ENCODE measurements at places on chromosomes 1 and 21.

- H3K4me3 ChIP-seq, result no peak overlapping the region
- peaks cover 15% of the 10 kb centered on the region for H3K4me1 ChIP-seq
- peaks cover 10% of the 10 kb centered on the region for H3K27me3 ChIP-seq
- DNase-seq, result peak; percentile 22
- H3K36me3 ChIP-seq, result no peaks in the 10 kb centered on the region
These were observed 141.3 kb downstream of the ROR1 start for GRCh38 chr1:63915121-63915520.

GRCh38 chr1:5884110-5884509 is 108.1 kb downstream of the NPHP4 start:
- H3K27me3 ChIP-seq, result no peaks in the 10 kb centered on the region
- H3K4me3 ChIP-seq, result no peak overlapping the region
- DNase-seq, result no peak
- no peak overlapping the region for H3K27ac ChIP-seq
- peaks cover 3% of the 10 kb centered on the region for H3K36me3 ChIP-seq
- H3K4me1 ChIP-seq, result no peaks in the 10 kb centered on the region

DNA sequence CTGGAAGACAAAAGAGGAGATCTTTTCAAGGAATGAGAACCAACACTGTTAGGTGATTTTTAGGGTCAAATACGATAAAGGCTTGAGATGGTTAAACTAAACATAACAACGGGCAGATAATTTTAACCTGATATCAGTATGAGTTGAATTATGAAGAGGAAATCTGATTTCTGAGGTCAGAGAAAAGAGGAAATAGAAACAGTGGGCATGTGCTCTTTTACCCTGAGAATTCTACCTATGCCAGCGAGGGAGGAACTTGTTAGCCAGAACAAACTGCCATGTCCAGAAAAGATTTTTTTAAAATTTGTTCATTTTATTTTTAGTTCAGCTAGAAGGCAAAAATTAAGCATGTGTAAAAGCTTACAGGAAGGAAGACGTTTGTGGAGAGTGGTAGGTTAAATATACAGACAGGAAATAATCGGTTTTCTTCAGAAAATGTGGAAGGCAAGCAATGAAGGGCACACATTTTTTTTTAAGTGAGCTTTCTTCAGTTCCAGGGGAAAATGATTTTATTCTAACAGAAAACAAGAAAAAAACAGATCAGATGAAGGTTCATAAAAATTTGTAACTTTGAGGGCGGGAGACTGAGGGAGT is 1745.3 kb downstream of the MRPL39 start:
- no peak overlapping the region for H3K27ac ChIP-seq
- no peak for DNase-seq
- no peaks in the 10 kb centered on the region for H3K4me1 ChIP-seq
- no peak overlapping the region for H3K4me3 ChIP-seq
- no peaks in the 10 kb centered on the region for H3K36me3 ChIP-seq

GRCh38 chr1:203210988-203211387 is 18.5 kb downstream of the CHIT1 start:
- H3K27me3 ChIP-seq, result peaks cover 3% of the 10 kb centered on the region
- no peaks in the 10 kb centered on the region for H3K36me3 ChIP-seq
- no peak for DNase-seq
- no peak overlapping the region for H3K4me3 ChIP-seq
- H3K27ac ChIP-seq, result no peak overlapping the region
- H3K4me1 ChIP-seq, result no peaks in the 10 kb centered on the region

DNA sequence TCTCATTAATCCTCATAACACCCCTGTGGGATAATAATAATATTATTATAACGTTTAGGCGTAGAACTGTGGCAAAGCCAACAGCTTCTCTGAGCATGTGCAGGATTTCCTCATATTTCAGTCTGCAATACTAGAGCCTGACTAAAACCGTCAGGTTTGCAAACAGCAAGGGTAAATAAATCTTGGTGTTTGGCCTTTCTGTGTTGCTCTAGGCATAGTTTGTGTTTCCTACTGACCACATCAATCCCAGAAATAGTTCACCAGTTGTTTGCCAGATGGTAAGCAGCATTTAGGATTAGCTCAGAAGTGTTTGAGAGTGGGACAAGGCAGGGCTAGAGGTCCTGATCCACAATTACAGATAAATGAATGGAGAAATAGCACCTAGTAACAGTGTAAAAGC is 2.8 kb upstream of the KCNA3 start:
- H3K4me1 ChIP-seq, result no peaks in the 10 kb centered on the region
- no peaks in the 10 kb centered on the region for H3K36me3 ChIP-seq
- H3K27ac ChIP-seq, result no peak overlapping the region
- no peak for DNase-seq

- no peak overlapping the region for H3K27ac ChIP-seq
- no peaks in the 10 kb centered on the region for H3K36me3 ChIP-seq
- no peak overlapping the region for H3K4me3 ChIP-seq
- H3K27me3 ChIP-seq, result no peaks in the 10 kb centered on the region
These were observed 6.7 kb upstream of the MPC2 start for GRCh38 chr1:167943541-167943940.

DNA sequence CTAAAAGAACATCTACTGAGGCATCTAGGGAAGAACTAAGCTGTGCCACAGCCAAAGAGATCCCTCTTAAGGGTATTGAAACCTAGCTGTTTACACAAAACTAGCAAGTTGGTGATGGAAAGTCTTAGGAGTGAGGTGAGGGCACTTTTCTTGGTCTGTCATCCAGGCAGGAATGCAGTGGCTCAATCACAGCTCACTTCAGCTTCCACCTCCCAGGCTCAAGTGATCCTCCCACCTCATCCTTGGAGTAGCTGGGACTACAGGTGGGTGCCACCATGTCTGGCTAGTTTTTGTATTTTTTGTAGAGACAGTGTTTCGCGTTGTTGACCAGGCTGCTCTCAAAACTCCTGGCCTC is 2.4 kb downstream of the PLEKHO1 start:
- no peaks in the 10 kb centered on the region for H3K27me3 ChIP-seq
- H3K36me3 ChIP-seq, result peaks cover 36% of the 10 kb centered on the region
- peaks cover 56% of the 10 kb centered on the region for H3K4me1 ChIP-seq
- H3K4me3 ChIP-seq, result peak overlapping the region; percentile 89
- H3K27ac ChIP-seq, result peak overlapping the region; percentile 83

GRCh38 chr1:59565611-59566410 is 248.9 kb upstream of the HOOK1 start:
- peak; percentile 77 for DNase-seq
- H3K4me3 ChIP-seq, result no peak overlapping the region
- H3K36me3 ChIP-seq, result no peaks in the 10 kb centered on the region
- H3K27ac ChIP-seq, result no peak overlapping the region

- peaks cover 16% of the 10 kb centered on the region for H3K4me1 ChIP-seq
- peak overlapping the region; percentile 46 for H3K4me3 ChIP-seq
- peaks cover 48% of the 10 kb centered on the region for H3K27me3 ChIP-seq
- no peaks in the 10 kb centered on the region for H3K36me3 ChIP-seq
These were observed 1.1 kb downstream of the NMNAT2 start for GRCh38 chr1:183416850-183417771.

- no peak overlapping the region for H3K4me3 ChIP-seq
- DNase-seq, result peak; percentile 65
- H3K27ac ChIP-seq, result peak overlapping the region; percentile 28
- no peaks in the 10 kb centered on the region for H3K27me3 ChIP-seq
- H3K4me1 ChIP-seq, result peaks cover 41% of the 10 kb centered on the region
- peaks cover 2% of the 10 kb centered on the region for H3K36me3 ChIP-seq
These were observed 16.8 kb downstream of the IFFO2 start for GRCh38 chr1:18939398-18940302.

GRCh38 chr1:117683571-117684285 is 77.9 kb downstream of the TENT5C start:
- H3K4me3 ChIP-seq, result no peak overlapping the region
- H3K4me1 ChIP-seq, result peaks cover 17% of the 10 kb centered on the region
- DNase-seq, result peak; percentile 83
- H3K27me3 ChIP-seq, result no peaks in the 10 kb centered on the region
- H3K27ac ChIP-seq, result no peak overlapping the region

DNA sequence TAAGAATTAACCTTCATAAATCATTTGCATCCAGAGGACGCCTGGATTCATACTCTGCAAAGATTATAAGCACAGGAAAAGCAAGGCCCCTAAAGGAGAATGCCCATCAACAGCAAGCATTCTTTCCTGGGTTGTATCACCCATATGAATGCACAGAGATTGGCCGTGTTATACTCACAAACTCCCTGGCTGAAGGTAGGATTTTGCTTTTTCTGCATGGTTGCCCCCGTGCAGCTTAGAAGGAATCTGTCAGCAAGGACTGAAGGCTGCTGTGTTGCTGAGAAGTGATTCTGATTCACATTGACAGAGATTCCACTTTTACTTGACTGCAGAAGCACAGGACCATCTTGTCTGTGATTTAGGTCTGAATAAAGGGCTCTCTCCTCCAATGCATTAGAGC is 283.0 kb downstream of the LRRIQ3 start:
- no peak overlapping the region for H3K27ac ChIP-seq
- DNase-seq, result no peak
- H3K36me3 ChIP-seq, result no peaks in the 10 kb centered on the region
- no peaks in the 10 kb centered on the region for H3K4me1 ChIP-seq

DNA sequence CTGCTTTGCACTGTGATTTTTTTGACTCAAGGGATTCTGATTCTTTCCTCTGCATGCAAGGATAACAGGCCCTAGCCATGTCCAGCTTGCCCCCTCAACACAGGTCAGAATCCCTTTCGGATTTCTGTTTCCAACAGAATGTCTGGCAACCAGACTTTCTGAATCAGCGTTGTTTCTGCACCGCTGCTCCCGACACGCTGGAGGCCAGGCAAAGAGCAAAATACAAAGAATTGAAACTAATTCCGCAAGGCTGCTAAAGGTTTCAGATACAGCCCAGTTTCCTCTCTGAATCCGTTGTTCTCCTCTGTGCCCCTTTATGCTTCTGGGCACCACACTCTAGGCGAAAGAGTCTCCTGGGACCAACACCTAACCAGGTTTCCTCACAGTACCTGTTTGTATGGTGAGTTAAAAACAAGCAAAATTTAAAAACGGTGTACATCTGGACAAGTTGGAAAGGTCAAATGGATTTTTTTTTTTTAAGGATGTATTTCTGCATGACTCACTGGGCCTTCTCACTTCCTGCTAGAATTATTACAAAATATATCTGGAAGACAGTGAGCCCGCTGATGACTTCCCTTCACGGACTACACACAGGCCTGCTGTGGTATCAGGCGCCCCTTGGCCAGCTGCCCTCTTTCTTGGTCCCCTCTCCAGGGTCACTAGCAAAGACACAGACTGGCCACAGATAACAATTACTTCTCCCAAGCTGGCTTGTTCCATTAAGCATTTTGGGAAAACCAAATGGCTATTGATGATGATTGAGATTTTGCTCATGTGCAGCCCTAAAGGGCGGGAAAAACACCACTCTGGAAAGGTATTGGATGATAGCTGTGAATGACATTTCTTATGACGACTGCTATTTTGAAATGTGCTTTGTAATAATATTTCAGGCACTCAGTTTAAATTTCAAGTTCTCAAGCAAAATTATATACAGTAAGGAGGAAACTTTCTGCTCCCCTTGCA is 118.3 kb downstream of the TGFB2 start:
- H3K27me3 ChIP-seq, result no peaks in the 10 kb centered on the region
- H3K4me3 ChIP-seq, result peak overlapping the region; percentile 37
- H3K36me3 ChIP-seq, result no peaks in the 10 kb centered on the region
- DNase-seq, result peak; percentile 80
- peak overlapping the region; percentile 95 for H3K27ac ChIP-seq

DNA sequence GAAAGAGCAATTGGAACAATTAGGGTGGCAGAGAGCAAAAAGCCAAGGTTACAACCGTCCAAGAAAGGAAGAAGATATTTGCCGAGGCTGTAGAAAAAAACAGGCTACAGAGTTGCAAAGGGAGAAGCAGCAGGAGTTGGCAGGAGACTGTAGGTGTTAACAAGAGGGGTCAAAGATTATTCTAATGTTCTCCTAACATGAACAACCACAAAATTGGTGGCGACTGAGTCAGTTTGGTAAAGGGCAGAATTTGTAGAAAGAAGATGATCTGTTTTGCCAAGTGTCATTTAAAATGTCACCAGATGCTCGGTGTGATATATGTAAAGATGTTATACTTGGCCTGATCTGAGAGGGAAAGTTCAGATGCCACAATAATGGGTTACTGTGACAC is 401 bp upstream of the PRUNE1 start:
- H3K4me1 ChIP-seq, result peaks cover 47% of the 10 kb centered on the region
- no peaks in the 10 kb centered on the region for H3K36me3 ChIP-seq
- H3K27ac ChIP-seq, result peak overlapping the region; percentile 85
- H3K27me3 ChIP-seq, result no peaks in the 10 kb centered on the region
- DNase-seq, result no peak

- no peaks in the 10 kb centered on the region for H3K36me3 ChIP-seq
- H3K27me3 ChIP-seq, result peaks cover 93% of the 10 kb centered on the region
- H3K4me1 ChIP-seq, result no peaks in the 10 kb centered on the region
- no peak overlapping the region for H3K4me3 ChIP-seq
These were observed 4.4 kb downstream of the TAL1 start for GRCh38 chr1:47227341-47228232.

DNA sequence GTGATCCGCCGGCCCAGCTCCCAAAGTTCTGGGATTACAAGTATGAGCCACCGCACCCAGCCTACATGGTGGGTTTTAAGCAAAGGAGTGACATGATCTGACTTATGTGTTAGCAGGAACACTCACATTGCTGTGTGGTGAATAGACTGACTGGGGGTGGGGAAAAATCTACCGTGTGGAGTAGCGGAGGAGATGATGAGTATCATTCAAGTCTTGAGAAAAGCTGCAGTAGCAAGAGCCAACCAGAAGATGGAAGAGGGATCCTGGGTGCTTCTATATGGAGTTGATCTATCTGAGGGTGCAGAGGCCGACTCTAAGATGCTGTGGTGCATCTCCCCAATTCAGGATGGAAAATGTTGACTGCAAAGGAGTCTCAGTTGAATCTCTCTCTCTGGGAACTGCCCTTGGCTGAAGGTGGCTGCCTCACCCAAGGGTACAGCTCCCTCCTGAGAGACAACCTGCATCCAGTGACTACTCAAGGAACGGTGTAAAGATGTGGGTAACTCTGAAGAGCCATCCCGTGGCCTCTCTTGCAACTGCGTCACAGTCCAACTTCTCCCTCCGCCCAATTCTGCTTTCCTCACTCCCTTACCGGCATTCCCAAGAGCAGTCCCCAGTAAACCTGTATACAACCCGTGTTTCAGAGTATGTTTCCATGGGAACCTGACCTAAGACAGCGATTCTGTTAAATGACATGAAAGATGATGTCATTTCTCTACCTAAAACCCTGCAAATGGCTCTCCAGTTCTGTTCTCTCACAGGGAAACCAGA is 7.4 kb upstream of the B3GALNT2 start:
- no peak overlapping the region for H3K27ac ChIP-seq
- peak; percentile 49 for DNase-seq
- no peak overlapping the region for H3K4me3 ChIP-seq
- no peaks in the 10 kb centered on the region for H3K4me1 ChIP-seq

DNA sequence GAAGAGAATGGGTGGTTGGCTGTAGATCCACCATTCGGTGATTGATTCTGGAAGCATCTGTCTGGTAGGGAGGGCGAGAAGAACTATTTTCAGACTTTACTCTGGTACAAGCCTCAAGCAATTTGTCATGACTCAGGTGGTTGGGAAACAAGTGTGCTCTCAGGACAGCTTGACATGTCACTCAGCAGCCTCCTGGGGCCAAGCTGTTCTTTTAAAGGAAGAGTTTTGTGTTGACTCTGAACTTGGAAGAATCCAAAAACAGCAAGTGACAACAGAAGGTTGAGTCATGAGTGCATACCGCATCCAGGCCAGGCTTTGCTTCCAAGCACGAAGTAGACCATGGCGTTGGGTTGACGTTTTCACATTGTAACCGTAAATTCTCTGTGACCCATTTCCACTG is 65.9 kb downstream of the CLIC6 start:
- peaks cover 6% of the 10 kb centered on the region for H3K4me1 ChIP-seq
- no peak for DNase-seq
- H3K36me3 ChIP-seq, result no peaks in the 10 kb centered on the region
- H3K27me3 ChIP-seq, result peaks cover 5% of the 10 kb centered on the region
- H3K4me3 ChIP-seq, result no peak overlapping the region

Data from astrocyte (in vitro differentiated cells and primary cell).